Activated CD8-positive, alpha-beta T cell treated with anti-CD3 and anti-CD28 coated beads, Interleukin-2, amount 10 ng/mL, durations not matched to agents 7 days and 5 days (primary cell): ENCODE measurements at places on chromosomes 7 and 10.

DNA sequence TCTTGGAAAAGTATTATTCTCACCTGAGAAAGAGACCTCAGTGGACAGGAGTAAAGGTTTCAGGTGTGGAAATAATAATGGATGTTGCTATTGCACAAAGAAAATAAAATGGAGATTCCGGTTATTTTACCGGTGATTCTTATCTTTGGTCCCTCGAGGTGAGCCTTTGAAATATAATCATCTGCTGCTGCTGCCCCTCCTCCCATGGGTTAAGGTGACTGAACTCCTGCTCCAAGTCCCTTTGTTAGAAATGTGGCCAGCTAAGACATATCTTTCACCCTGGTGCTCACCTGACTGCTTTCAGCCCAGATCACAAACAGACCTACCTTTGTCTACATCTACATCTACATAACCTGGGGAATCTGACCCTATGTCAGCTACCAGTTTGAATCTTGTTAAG, 5.7 kb downstream of the CUBN start:
- DNase-seq, result no peak

DNA sequence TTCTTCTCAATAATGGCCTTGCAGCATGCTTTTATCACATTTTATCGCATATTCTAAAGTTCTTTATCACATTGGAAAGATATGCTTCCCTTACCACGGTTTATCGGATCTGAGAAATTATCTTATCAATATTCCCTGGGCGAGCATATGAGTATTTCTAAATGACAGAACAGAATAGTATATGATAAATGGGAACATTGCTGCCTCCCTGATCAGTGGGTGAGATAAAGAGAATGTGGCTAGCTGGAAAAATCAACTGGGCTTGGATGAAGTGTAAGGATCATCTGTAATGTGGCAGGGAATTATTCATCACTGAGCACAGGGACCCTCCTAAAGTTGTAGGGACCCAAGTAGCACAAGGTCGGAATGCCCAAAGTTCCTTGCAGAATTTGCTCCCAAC, 667.4 kb upstream of the NRP1 start:
- no peak for DNase-seq

- DNase-seq, result no peak
Observed at GRCh38 chr7:94529516-94529915, 19.9 kb downstream of the CASD1 start.

- no peak for DNase-seq
Observed at GRCh38 chr10:19974138-19974537, 157.9 kb downstream of the PLXDC2 start.

DNA sequence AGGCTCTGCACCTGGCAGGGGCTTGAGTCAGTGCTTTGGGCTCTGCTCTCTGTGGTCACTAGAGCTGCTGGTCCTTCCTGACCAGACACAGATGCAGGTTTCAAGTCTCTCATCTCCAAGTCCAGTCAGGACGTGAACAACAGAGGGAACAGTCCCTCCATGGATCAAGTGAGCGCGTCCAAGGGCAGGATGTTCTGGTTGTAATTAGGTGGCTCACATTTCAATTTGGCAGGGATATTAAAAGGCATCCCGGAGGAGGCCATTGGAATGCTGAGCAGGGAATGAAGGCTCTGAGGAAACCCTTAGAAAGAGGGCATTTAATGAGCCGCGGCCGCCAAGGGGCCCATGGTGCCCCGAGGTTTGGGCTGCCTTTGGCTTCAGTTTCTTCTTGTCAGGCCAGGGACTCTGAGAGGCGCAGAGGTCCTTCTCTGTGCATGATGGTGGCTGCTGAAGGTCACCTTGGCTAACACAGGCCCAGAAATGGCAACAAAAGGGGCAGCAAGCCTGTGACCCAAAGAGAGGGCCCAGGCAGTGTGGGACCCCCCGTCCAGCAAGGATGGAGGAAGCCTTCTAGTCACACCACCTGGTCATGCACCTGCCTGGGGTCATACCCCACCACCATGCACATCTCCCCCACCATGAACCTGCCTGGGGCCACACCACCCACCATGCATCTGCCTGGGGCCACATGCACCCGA, 30.7 kb upstream of the INPP5A start:
- DNase-seq, result no peak

GRCh38 chr7:44177570-44178131, 11.6 kb downstream of the GCK start:
- no peak for DNase-seq
